NCI-H2029 (cell line): ENCODE measurements at places on chromosomes 13 and 19.

- DNase-seq, result no peak
Measured at GRCh38 chr13:108226184-108226583, 8.0 kb downstream of the ABHD13 start.

DNA sequence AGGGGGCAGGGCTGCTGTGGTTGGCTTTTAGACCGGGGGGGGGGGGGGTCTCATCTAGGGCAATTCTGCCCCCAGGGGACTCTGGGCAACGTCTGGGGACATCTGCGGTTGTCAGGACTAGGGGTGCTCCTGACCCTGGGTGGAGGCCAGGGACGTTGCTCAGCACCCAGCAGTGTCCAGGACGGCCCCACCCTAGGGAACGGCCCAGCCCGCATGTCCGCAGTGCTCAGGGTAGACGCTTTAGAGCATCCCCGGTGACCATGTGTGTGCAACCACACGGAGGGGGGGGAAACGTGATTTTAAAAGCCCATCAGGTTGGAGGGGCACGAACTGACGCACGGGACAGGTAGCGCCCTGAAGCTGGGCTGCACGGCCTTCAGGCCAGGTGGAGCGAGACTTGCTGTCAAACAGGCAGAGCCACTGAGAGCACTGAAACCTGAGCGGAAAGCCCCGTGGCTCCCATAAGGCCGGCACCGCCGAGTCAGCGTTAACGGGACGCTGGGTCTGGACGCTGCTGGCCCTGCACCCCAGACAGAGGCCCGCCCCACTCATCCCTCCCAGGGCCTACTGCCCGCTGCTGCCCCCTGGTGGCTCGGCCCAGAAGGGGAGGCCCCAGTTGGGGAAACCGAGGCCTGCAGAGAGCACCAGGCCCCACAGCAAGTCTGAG, 8.3 kb downstream of the CACTIN start:
- no peak for DNase-seq

DNA sequence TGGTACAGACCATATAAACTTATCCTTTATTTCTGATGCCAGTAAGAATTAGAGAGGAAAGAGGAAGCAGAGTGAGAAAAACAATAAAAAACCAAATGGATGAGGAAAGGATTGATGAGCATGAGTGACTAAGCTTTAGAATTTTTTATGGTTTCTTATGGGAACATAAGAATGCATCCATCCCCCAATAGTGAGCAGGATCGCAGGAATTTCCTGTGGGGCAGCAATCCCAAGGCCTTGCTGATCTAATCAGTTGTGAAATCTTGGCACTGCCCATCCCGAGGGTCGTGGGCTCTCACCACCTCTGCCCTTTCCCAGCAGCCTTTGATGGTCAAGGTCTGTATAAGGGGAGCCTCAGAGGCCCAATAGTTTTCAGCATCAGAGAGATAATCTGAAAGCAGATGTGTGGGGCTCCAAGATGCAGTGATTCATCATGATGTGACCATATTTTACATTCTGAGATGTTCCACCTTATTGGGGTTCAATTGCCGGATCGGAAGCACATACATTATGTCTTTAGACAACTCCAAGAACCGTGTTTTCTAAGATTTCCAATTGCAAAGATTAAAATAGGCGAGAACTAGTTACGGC, 222.1 kb downstream of the DNAJC15 start:
- DNase-seq, result no peak

- DNase-seq, result no peak
Measured at GRCh38 chr13:113518076-113518803, 27.7 kb upstream of the DCUN1D2 start.

GRCh38 chr19:57473646-57474045, 3.7 kb downstream of the ZNF772 start:
- no peak for DNase-seq

- no peak for DNase-seq
Measured at GRCh38 chr19:33040994-33041827, 23.5 kb downstream of the RHPN2 start.

- no peak for DNase-seq
Measured at GRCh38 chr13:111117961-111118360, 2.9 kb downstream of the ARHGEF7 start.

- DNase-seq, result no peak
Measured at GRCh38 chr19:18221815-18222725, 4.2 kb downstream of the PDE4C start.

DNA sequence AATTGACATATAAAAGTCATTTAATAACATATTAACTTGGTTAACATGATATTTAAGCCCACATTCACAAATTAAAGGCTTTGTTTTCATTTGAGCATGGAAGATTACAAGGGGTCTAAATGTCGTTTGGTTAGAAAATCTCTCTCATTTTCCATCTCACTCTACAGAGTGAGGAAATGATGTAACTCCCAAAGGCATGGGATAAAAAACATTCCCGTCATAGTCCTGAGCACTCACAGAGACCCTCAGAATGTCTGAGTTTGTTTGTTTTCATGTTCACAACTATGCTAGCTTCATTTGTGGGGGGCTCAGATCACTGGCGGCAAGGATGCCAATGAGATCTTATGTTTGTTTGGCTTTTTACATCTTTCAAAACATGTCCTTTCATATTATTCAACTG, 307.5 kb downstream of the TBC1D4 start:
- no peak for DNase-seq

DNA sequence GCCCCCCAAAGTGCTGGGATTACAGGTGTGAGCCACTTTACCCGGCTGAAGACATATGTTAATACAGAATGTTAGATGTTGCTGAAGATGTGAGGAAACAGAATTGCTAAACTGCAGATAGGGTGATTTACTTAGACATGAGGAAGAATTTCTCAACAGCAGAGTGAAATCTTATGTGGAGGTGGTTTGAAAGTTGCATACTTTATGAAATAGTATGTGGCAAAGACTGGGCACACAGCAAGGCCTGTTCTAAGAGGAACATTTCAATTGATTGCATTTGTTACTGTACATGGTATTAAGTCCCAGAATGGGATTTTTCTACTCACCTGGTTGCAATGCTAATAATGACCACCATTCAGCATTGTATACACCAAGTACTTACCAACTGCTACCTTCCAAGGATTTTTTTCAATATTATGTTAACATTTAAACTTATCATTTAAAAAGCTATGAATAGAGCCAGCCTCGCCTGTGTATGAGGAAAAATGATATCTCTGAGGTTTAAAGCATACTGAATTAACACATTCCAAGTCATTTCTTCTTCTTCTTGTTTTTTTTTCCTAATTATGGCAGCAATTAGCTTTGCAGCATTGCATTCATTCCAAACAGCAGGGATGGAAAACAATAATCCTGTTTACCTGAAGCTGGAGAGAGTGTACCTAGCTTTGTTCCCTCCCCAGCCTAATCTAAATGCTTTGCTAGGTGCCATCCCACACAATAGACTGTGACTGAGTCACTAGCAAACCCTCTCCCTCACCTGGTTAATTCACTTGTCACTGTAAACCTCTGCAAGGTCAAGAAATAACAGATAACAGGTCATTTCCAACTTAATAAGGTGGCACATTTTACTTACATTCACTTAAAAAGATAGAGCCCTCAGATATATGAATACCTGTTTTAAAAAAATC, 19.4 kb upstream of the KLF5 start:
- no peak for DNase-seq

DNA sequence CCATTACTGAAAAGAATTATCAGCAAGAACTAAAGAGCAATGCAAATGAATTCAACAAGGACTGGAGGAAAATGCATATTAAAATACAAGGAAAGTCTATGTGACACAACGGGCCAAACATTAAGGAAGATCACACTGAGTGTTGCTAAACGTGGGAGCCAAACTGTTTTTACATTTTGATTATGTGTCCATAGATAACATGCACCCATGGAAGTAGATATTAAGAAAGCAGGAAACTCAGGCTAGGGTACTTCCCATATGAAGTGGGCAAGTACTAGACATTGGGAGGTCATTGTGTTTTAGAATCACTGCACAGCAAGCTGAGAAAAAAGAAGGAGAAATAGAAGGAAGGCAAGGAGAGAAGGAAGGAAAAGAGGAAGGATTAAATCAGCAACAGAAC, 161.8 kb downstream of the KCTD12 start:
- DNase-seq, result no peak

- peak; percentile 5 for DNase-seq
Measured at GRCh38 chr13:49976314-49977258, 20.3 kb upstream of the TRIM13 start.
